ENCODE measurements at places on chromosomes 4 and X.

GRCh38 chrX:153983321-153983801, 10.8 kb downstream of the TMEM187 start:
- DNase-seq = no peak

GRCh38 chrX:107924136-107924746, 57.9 kb downstream of the TEX13B start:
- DNase-seq = no peak

- DNase-seq = no peak
These were observed 73.5 kb downstream of the HS3ST1 start for GRCh38 chr4:11355226-11355625.

- DNase-seq = no peak
These were observed 2.5 kb upstream of the TMEM154 start for GRCh38 chr4:152682143-152682941.

DNA sequence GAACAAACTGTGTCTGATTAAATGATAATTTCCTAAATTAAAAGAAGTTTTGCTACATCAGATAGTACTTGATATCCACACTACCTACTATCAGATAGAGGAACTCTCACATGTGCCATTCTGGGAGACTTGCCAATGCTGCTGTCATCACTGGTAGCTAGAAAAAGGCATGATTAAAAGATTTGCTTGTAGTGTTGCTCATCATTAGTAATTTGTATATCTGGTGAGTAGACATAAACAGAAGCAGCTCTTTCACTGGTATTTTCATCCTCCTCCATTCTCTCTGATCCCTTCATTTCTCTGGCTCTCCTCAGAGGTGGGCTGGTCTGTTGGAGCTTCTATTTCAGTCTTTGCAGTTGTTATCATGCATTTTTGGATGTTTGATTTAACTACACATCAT, 56.0 kb downstream of the SPRY1 start:
- peak; percentile 6 for DNase-seq

DNA sequence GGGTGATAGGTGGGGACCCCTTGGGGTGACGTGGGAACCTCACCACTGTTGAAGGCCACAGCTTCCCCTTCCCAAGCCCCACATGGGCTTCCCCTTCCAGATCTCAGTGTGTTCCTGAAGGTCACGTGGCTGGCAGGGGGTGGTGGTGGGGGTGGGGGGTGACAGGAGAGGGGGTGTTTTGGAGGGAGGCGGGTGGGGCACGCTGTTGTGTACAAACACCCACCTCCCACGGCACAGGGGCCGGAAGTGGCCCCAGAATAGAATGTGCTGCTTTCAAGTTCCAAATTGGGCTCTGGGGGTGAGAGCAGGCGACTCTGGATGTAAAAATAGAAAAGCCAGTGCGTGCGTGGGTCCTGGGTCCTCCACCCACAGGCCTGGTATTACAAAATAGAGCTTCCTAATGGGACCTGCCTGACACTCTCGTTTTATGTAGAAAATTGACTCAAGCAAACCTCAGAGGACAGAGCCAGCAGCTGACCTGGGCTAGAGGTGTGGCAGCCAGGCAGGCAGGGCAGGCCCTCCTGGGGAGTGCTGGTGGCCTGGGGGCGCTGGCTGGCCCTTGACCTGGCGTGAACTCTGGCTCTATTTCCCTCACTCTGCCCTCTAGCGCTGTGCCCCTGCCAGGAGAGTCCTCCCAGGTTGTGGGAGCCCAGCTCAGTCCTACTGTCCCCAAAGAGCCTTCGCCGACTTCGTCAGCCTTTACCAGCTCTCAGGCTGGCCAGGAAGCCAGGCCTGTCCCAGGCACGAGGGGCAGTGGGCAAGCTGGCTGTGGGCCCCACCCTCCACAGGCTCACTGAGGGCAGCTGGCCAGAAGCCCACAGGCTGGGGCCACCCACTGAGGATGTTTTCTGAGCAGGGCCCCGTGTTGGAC, 5.4 kb upstream of the SH3BP2 start:
- no peak for DNase-seq

DNA sequence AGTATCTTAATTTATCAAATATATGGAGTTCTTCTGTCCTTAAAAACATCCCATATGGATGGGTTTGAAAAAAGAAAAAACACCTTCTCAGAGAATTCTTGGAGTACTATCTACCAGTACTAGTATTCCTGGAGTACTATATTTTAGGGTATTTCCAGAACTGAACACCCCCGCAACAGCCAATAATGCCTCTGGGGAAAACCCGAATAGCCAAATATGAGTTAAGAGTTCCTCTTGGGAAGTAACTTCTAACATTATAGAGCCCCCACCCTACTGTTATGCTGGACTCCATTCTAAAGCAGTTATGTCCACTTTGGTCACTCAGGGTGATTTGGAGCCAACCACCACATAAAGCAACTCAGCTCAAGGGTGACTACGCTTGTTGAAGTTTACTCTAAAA, 115.0 kb upstream of the RASGEF1B start:
- no peak for DNase-seq

- no peak for DNase-seq
These were observed 106.2 kb downstream of the CCNG2 start for GRCh38 chr4:77263247-77263646.

GRCh38 chr4:101258883-101259282, 88.4 kb downstream of the PPP3CA start:
- DNase-seq = no peak

DNA sequence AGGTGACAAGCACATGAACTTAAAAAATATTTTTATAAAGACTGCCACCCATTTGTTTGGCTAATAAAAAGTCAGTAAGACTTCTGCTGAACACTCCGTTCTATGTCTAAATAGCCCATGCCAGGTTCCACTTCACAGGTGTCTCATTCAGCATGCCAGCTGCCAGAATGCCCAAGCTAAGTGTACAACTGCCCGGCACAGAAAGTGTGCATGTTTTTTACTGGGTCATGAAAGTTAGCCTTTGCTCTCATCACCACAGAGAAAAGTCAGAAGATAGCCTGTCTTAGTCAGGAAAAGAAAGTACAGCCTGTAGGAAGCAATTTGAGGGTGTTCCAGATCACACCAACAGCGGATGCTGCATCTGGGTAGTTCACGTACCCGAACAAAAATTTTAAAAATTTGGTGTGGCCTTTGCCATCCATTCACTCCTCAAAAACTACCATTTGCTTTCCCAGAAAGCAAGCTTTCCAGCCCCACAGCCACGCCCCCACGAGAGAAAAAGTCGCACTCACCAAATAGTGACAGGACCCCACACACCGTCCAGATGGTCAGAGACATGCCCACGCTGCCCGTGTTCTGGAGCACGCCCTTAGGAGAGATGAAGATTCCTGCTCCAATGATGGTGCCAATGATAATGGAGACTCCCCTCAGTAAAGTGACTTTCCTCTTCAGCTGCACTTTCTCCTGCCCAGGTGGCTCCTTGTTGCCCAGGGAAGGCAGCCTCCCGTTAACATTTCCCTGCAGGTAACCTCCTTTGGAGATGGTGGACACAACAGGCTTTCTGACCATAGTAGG, 671 bp downstream of the SLC7A11 start:
- no peak for DNase-seq

DNA sequence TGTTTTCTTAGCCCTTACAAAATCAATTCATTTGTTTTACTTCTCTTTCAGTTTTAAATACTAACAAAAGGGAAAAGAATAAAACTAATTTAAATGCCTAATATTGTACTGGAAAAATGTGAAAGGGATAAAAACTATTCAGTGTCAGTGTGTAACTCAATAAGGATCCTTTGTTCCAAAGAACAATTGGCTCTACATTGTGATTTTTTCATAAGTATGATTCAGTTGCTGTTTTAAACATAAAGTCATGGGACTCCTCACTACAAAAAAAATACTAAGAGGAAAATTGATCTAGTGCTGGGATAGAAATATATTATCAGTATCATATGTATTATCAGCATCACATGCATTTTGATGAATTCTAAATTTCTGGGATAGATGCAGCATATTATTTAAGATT, 199.4 kb upstream of the TRAM1L1 start:
- DNase-seq = no peak

DNA sequence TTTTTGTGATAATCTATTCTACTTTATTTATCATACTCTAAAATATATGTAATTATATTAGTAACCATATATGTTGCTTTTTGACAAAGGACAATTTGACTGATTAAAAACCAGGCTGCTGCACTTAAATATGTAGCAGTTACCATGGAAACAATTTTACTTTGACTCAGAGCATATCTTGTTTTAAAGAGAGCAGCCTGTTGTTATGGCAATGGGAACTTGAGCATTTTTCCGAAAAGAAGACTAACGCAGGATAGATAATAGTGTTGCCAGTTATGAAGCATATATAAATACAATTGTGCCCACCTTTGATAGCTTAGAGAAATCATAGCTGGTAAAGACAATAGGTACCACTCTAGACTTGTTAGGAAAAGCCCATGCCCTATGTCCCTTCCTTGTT, 283.0 kb downstream of the GASK1B start:
- DNase-seq = no peak

- DNase-seq = no peak
These were observed 80.2 kb downstream of the DIAPH2 start for GRCh38 chrX:96764864-96765263.

- no peak for DNase-seq
These were observed 28.8 kb downstream of the FAM199X start for GRCh38 chrX:104195013-104195412.

GRCh38 chr4:1295405-1296055, 5.8 kb downstream of the MAEA start:
- DNase-seq = no peak

GRCh38 chr4:7043284-7044136, at the start of gene TADA2B:
Gene TADA2B (plus strand): TSS chr4:7043372. CDS start chr4:7043580, 208 bp downstream.
- no peak for DNase-seq

DNA sequence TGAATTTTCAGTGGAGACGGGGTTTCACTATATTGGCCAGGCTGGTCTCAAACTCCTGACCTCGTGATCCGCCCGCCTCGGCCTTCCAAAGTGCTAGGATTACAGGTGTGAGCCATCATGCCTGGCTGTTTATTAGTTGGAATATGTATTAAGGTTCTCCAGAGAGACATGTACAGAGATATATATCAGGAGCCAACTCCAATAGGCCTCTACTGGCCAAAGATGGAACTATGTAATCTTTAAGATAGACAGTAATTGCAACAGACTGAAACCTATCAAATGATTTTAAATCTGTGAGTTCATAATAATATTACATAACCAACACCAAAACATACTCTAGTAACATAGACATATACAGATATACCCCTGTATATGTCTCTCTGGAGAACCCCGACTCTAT, 5.8 kb upstream of the DMP1 start:
- DNase-seq = no peak

DNA sequence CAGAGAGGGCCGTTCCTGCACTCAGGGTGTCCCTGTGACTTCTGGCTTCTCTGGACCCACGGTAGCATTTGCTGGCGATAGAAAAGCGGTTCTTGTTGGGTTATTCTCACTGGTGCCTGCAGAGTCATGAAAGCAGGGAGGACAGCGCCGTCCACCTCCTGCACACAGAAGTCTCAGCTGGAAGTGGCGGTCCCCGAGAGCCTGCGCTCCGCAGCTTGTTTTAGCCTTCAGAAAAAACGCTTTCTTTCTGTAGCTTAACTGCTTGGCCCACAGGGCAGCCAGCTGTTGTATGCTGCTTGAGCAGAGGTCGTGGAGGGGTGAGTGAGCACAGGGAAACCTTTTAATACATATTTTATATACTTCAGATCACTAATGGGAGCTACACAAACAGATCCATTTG, 400.7 kb upstream of the FAT1 start:
- DNase-seq = no peak

DNA sequence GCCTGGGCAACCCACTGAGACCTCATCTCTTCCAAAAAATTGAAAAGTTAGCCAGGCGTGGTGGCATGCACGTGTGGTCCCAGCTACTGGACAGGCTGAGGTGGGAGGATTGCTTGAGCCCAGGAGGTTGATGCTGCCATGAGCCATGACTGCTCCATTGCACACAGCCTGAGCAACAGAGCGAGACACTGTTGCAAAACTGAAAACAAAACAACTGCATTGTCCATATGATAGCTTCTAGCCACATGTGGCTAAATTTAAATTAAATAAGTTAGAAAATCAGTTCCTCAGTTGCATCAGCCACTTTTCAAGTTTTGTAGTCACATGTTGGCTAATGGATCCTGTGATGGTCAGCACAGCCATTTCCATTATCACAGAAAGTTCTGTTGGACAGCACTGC, 67.9 kb downstream of the GAB1 start:
- DNase-seq = no peak

- no peak for DNase-seq
These were observed 50.7 kb upstream of the NLGN4X start for GRCh38 chrX:6279277-6279909.

- no peak for DNase-seq
These were observed 48.1 kb downstream of the FNIP2 start for GRCh38 chr4:158816955-158817354.

DNA sequence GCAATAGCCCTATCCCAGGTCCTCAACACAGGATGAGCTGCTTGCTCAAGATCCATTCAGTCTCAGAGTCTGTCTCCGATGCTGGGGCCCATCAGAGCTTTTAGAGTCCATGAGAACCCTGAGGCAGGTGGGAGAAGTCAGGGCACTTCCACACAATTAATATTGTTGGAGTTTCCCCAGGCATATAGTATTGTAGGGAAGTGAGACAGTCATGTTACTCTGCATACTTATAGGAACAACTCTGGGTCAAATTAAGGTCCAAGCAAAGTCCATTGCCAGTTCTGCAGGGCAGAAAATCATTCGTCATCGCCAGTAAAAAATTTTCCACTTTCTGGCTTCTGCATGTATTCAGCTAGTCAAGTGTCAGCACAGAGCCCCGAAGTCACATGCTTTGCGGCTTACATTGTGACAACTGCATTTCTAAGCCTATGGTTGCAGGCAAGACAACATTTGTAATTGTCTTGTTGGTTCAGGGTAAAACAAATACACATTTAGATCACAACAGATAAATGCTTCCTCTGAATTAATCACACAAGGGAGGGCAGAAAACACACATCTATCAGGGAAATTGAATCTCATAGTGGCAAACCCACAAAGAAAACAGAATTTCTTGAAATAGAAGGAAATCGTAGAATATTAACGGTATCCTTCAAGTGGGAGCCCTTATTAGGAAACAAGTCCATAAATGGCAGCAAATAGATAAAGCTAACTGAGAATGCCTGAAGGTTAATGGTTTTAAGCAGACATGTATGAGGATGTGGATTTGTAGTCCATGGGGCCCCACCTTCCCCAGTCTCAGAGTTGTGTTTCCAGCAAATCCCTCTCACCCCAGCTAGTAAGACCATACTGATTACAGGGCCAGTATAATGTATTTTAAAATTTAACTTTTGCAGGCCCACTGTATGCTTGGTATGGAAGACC, 412.1 kb upstream of the RASGEF1B start:
- DNase-seq = no peak

DNA sequence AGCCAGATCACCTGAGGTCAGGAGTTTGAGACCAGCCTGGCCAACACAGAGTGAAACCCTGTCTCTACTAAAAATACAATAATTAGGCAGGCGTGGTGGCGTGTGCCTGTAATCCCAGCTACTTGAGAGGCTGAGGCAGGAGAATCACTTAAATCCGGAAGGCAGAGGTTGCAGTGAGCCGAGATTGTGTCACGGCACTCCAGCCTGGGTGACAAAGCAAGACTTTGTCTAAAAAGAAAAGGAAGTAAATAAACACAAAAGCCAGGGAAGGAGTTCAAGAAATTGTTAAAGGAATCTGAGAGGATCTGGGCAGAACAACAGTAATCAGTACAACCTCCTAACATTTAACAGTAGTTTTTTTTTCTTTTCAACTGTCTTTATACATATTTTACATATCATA, 48.7 kb upstream of the ARHGEF6 start:
- DNase-seq = no peak

GRCh38 chr4:18241727-18242126, 220.2 kb upstream of the LCORL start:
- no peak for DNase-seq
